ENCODE measurements at places on chromosomes 2 and 18.

- DNase-seq, result peak; percentile 77
Observed at GRCh38 chr18:13660510-13660909, 65.8 kb downstream of the FAM210A start.

GRCh38 chr2:2507417-2507997 lies 176.4 kb upstream of the MYT1L start:
- no peak for DNase-seq

DNA sequence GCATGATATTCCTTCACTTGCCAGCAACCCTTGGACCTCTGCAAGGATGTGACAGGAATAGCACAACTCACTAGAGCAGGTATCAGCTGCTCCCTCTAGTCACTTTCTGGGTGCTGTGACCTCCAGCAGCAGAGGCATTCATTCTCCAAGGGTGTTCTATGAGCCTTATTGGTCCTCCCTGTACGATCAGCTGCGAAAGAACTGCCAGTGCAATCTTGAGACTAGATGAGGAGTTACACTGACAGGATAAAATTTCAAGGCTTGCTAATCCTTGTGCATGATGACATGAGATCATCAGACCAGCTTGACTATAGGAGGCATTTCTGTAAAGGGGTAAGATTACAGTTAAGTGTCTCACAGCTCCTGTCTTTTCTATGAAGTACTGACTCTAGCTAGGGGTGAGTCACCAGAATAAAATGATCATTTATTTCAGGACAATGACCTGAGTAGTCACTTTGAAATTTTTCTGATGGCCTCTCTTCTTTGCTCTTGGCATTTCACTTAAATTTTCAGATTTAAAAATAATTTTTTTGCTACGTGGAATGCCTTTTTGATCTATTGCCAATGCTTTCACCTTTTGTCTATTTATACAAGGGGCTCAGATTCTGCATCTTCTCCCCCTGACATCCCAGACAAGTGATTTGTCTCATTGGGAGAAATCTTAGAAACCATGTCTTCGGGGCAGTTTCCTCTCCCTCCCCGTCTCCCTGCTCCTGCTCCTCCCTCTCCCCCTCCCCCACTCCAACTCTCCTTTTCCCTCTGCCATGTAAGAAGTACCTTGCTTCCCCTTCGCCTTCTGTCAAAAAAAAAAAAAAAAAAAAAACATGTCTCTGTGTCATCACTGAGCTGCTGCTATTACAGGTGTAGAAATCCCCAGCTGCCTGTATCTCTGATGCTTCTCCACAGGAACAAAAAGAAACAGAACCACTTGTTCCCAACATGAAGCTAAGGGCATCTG lies 49.2 kb upstream of the FRZB start:
- DNase-seq, result peak; percentile 59

GRCh38 chr2:188963741-188964140 lies 10.4 kb upstream of the COL3A1 start:
- no peak for DNase-seq
